ENCODE measurements at places on chromosomes 13 and 19.

DNA sequence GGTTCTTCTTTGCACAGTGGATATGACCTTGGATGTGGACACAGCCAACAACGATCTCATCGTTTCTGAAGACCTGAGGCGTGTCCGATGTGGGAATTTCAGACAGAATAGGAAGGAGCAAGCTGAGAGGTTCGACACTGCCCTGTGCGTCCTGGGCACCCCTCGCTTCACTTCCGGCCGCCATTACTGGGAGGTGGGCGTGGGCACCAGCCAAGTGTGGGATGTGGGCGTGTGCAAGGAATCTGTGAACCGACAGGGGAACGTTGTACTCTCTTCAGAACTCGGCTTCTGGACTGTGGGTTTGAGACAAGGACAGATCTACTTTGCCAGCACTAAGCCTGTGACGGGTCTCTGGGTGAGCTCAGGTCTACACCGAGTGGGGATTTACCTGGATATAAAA, 9.4 kb downstream of the RFPL4AL1 start:
- no peak for DNase-seq

DNA sequence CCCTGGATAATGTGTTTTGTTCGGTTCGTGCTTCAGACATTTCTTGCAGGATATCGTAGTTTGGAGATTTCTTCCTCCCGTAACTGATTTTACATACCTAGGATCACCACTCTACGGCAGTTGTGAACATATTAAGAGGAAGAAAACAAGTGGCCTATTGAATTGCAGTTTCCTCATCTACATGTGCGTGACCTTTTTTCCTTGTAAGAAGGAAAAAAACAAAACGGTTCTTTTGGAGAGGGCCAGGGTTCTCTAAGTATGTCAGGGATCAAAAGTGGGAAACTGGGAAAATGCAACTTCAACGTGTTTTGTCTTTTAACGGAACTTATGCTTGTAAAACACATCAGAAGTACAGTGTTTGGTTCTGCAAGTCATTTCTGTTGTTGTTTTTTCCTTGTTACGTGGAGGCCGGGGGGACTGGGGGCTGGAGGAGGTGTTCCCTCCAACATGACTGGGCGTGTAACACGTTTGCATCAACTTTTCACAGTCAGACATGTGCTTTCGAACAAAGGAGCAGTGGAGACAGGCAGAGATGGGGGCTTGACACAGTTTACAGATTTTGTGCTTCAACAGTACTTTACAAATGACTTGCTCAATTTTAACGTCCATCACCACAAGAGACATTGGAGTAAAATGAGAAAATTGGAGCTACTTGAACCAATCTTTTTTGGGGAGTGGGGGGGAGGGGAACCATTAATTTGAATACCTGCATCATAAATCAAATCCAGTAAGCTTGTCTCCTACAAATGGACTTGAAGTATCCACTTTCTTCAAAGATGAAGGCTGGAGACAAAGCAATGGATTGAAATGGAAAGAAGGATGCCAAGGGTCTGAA, 3.8 kb downstream of the ZC3H4 start:
- no peak for DNase-seq

- DNase-seq: no peak
Measured at GRCh38 chr19:43524922-43525835, 1.8 kb downstream of the ETHE1 start.

DNA sequence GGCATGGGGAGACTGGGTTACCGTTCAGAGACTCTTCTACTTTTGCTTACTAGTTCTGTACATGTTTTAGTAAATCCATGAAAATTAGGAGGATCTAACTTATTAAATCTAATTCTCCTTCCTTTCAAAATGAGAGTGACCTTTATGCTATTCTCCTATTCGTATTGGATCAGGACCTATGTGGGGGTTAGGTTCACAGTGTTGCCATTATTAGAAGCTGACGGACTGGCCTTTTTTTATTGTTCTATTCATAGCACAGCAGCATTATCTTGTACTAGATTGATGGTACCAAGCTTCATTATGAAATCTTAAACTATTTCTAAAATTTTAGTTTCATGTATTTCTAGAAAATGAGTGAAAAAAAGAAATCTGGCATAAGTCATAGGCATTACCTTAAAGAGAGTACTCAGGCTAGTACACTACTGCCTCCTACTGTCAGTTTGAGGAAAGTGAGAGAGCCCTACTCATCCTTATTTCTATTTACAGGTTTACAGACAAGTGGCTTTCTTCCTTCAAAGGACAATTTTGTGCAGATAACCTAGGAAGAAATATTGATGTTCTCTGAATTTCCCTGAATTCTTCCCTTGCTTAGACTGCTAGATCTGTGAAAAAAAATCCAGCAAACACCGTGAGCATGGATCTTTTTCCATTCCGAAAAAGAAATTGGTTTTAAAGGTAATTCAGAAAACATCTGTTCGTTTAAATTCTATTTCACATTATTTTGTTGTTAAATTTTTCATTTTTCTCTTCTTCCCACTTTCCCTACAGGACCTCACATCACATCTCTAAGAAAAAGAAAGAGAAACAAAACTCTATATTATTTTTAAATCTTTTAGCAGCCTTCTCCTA, 485.5 kb downstream of the DIAPH3 start:
- no peak for DNase-seq

- DNase-seq: no peak
Measured at GRCh38 chr19:7216373-7216902, 77.8 kb downstream of the INSR start.

- DNase-seq: no peak
Measured at GRCh38 chr13:33311040-33311439, 25.5 kb upstream of the STARD13 start.

- DNase-seq: no peak
Measured at GRCh38 chr19:442085-442484, 18.7 kb downstream of the SHC2 start.

GRCh38 chr19:47534628-47535027, 19.8 kb upstream of the NAPA start:
- no peak for DNase-seq

GRCh38 chr19:54287456-54287855, 6.5 kb upstream of the LILRB2 start:
- DNase-seq: no peak

GRCh38 chr19:49639401-49640112, 386 bp downstream of the RRAS start:
- no peak for DNase-seq

- DNase-seq: no peak
Measured at GRCh38 chr19:11710313-11710712, 28.4 kb downstream of the ZNF823 start.

- no peak for DNase-seq
Measured at GRCh38 chr19:48616041-48616436, 1.2 kb upstream of the FAM83E start.

DNA sequence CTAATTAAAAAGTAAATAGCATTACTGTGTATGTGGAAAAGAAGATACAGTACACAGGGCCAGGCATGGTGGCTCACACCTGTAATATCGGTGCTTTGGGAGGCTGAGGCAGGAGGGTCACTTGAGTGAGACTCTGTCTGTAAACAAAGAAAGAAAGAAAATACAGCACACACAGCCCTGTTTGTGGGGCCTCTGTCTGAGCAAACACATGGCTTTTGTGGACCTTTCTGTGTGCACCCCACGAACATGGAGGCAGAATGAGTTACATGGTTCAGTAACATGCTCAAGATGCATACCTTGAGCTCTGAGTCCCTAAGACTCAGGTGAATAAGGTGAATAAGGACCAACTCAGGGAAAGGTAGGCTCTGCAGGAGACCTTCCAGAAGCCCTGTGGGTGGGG, 20.0 kb upstream of the AMER2 start:
- no peak for DNase-seq

DNA sequence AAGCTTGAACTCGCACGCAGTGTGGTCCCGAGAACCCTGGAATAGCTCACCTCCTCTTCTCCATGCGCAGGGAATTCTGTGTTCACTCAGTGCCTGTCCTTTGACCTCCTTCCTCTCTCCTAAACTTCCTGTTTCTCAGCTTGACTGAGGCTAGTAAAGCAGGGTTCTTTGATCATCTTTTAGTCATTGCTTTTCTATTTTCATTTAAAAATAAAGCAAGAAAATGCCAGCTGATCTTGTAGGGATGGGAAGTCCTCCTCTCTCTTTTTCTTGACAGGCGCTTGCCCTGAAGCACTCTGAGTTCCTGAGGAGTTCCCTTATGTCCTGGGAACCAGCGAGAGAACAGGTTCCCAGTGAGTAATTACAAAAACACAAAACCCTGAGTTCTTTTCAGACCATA, 62.8 kb downstream of the ARHGEF7 start:
- no peak for DNase-seq

DNA sequence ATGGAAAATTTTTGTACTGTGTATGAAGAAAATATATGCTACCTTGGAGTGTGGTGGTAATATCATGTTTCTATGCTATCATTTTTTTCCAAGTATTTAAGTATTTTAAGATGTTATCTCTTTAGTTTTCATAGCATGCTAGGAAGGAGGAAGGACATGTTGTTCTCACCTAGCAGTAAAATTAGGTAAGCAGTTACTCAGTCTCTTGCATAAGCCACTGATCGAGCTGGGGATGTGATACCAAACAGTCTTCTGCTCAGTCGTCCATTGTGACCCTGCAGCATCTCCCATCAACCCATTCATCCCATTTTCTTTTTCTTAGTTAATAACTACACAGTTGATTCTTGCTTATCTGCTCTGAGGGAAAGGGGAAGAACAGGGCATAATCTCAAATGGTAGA, 130.6 kb downstream of the KLF5 start:
- DNase-seq: no peak

DNA sequence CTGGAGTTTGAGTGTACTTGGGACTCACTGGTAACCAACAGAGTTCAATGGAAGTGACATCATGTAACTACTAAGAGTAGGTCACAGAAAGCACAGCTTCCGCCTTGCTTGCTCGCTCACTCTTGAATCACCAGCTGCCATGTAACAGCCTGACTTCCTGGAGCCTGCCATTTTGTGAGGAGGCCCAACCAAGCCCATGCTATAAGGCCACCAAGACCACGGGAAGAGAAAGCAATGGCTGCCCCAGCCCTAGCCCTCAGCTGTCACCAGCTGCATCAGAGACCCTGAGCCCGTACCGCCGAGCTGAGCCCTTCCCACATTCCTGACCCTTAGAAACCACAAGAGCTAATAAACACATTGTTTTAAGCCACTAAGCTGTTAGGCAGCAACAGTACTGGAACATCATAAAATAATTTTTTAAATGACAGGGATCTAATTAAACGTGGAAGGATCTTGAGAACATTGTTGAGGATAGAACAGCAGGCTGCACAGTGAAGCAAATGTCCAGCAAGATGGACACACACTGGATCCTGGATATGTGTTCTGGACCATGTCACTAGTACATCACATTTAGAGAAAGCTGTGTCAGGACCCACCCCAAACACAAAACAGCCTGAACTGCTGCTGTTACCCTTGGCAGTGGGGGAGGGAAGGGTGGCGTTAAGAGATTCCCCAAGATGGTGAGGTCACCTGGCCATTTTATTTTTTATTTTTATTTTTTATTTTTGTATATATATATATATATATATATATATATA, 21.7 kb upstream of the LDLR start:
- DNase-seq: no peak

DNA sequence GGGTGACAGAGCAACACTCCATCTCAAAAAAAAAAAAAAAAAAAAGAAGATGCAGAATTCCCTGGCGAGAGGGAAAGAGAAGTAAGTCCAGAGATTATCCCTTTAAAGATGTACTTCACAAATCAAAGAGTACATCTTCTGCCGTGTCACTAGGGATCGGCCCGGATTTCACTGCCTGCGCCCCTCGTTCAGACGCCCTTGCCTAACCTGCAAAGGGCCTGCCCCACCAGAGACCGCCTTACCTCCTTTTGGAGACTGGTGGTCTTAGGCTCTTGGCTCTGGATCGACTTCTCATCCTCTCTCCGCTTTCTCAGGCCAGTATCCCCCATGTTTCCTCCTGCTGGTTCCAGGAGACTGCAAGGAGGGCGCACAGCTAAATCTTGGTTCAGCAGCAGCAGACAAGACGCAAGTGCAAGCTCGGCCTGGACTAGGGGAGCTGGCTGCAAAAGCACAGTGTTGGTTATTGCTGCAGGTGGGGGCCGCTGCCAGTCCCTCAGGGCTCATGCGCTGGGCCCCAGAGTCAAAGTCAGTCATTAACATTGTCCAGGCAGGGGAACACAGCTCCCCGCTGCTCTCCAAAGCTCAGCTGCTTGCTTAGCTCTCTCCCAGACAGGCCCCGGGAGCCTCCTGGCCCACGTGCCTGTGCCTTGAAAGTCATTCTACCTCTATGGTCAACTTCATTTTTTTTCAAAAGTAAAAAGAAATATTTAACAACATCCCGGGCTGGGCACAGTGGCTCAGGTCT, 1.2 kb downstream of the SLC7A9 start:
- no peak for DNase-seq

- DNase-seq: no peak
Measured at GRCh38 chr19:46704379-46705076, 12.4 kb downstream of the PRKD2 start.

DNA sequence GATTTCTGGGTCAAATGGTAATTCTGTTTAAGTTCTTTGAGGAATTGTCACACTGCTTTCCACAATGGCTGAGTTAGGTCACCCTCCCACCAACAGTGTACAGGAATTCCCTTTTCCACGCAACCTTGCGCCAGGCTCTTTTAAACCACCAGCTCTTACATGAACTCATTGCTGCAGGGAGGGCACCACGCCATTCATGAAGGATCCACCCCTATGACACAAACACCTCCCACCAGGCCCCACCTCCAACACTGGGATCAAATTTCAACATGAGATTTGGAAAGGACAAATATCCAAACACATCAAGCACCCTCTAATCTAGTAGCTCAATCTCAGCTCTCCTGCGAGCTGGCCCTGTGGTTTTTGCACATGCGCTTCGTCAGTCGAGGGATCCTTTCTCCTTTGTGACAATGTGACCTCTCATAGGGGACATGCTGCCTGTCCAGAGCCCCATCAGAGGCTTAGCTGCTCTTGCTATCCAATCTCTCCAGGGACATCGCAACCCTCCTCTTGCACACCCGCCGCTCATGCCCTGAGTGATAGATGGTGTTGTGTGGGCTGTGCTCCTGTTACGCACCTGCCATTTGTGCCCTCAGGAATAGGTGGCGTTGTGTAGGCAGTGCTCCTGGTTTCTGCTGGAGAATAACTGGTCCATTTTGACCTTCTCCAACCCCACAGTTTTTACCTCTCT, 328.0 kb downstream of the UQCRFS1 start:
- DNase-seq: no peak

DNA sequence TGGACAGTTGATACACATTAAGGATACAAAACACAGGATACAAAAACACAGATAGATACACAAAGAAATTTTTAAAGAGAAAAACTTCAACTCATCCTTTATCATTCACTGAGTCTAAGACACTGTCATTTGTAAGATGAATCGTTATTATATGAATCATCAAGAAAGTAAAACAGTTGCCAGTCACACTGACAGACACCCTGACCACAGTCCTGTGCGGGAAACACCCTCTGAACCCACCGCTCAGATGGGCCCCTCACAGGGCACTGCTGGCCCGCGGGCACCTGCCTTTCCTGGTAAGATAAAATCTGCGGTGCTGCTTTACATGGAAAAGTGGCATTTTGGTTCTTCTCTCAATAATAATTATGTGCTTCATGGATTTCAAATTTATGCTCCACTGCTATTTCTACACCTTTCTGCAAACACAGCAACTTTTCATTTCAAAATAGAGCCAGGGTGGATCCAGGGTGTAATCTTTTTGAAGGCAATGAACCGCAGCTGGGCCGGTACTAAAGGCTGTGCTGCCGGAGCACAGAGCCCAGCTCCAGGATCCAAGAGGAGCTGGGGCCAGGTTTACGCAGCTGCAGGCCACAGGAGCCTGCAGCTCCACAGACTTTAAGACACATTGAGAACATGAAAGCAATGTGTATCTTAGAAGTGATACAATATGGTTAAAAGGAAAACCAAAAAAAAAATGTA, 76.8 kb downstream of the TUBGCP3 start:
- no peak for DNase-seq
